ENCODE measurements at places on chromosomes 3 and 15.

GRCh38 chr3:63952248-63952594 is 40.0 kb upstream of the SCAANT1 start:
- no peak for DNase-seq

DNA sequence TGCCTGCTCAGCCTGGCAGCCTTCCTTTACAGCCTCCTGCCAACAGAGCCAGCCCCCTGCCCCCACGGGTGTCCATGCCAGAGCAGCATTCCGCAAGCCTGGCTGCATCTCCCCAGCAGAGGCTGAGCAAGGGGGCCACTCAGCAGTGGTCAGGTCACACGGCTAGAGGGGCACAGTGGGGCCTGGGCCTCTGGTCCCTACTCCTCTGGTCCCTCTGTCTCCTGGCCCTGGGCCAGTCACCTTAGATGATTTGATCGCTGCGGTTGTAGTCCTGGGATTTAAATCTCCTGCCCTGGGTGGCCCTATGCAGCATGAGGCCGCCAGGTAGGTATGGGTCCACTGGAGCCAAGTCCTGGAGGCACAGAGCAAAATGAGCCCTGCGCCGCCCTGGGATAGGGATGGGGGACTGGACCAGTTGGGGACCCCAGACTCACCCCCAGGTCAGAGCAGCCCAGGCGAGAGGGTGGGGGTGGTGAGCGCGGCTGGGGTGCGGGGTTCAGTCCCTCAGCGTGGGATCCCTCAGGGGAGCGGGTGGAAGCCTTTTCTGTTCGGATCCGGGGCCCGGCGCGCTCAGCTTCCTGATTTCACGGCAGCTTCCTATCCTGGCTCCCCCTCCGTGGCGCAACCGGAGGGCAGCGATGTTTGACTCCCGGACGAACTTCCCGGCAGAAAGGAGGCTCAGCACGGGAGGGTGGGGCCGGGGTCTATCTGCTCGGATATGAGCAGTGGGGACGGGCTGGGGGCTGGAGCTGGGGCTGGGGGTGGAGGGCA is at the start of gene ZBTB47:
Gene ZBTB47, plus strand, starts transcription at position 138 of the 771 bp plus-strand sequence. CDS start 4,659 bp downstream, outside the sequence.
- DNase-seq = peak; percentile 70

DNA sequence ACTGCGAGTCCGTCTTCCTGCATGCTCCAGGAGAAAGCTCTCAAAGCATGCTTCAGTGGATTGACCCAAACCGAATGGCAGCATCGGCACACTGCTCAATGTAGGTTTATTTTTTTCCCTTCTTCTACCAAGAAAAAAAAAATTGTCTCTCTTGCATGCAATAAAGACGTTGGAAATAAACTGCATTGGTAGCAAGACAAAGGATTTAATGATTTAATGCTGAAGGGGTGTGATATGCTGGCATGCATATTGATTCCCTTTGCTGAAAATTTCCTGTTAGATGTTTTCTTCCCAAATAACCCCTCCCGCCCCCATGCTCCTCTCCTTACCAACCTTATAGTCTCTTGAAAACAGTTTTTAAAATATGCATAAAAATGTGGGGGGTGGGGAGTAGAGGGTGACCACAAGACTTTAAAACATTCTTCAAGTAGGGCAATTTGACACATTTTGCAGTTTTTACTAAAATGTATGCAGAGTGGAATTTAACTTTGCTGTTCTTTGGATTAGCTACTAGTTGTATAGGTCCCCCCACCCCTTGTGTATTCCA is 799 bp downstream of the RARB start:
- no peak for DNase-seq

DNA sequence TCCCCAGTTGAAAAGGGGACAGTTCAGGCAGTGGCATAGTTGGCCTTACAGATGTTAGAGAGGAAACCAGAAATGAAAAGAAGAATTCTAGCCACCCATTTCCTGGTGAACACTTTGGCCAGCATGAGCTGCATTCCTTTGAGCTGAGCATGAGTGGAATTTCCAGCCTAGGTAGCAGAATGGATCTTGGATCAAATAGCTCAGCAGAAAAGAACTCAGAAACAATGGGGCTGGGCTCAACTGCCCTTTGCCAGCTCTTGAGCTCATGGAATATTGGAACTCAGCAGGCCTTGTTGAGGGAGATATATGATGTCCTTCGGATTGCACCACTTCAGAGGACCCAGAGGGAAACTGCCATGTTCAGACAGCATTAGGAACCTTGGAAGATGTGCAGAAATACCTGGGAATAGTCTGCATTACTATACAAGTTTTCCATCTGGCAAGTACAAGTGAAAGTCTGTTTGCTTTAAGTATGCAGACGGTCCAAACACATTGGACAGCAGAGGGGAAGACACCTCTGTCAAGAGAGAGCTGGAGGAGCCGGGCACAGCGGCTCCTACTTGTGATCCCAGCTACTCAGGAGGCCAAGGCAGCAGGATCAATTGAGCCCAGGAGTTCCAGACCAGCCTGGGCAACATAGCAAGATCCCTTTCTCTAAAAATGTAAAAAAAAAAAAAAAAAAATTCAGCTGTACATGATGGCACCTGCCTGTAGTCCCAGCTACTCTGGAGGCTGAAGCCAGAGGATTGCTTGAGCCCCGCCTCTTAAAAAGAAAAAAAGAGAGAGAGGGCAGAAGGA is 3.1 kb upstream of the CDV3 start:
- peak; percentile 88 for DNase-seq

DNA sequence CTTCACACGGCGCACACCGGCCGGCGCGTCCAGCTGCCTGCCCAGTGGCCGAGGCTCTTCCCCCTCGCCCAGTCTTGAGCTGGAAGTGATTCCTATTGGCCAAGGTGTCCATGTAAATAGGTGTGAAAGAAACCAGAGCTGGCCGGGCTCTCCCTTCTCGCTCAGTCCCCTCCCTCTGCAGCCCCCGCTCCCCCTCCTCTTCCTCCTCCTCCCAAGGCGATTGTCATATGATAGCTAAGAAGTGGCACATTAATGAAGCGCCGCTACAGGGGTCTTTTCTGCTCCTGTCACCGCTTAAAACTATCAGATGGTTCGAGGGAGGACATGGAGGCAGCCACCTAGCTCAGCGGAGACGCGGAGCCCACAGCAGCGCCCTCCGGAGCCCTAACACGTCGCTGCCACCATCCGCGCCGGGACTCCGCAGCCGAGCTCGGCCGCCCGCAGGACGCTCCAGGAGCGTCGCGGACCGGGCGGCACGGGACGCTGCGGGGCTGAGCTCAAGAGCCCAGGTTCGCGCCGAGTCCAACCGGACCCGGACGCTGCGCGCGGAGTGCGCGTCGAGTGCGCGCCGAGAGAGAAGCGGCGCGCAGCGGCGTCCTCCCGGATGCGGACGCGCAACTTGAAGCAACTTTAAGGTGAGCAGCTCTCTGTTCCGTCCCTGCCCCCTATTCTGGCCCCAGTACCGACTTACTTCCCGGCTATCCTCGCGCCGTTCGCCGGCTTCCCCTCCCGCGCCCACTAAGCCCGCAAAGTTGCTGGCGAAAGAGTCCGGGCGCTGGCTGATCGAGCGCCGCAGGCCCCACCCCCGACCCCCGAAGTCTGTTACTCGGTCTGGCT is at the start of gene FOXB1:
Gene FOXB1, plus strand, starts transcription at position 303 of the 837 bp plus-strand sequence. CDS start 653 bp downstream, outside the sequence.
- no peak for DNase-seq

DNA sequence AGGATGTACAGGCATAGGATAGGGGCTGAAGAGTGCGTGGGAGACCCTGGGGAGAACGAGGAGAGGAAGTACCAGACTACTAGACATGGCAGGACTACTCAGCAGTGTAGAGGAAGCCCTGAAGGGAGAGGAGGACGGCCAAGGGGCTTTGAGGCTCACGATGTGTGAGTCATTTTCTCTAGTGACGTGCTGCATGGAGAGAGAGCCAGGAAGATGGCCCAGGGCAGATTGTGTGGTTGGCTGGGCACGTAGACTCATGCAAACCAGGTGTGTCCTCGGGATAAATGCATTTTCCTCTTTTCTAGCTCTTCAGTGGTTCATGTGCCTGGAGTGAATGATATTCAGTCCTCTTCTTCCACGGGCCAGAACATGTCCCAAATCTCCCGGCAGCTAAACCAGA is 115.0 kb upstream of the ABHD17C start:
- peak; percentile 38 for DNase-seq

DNA sequence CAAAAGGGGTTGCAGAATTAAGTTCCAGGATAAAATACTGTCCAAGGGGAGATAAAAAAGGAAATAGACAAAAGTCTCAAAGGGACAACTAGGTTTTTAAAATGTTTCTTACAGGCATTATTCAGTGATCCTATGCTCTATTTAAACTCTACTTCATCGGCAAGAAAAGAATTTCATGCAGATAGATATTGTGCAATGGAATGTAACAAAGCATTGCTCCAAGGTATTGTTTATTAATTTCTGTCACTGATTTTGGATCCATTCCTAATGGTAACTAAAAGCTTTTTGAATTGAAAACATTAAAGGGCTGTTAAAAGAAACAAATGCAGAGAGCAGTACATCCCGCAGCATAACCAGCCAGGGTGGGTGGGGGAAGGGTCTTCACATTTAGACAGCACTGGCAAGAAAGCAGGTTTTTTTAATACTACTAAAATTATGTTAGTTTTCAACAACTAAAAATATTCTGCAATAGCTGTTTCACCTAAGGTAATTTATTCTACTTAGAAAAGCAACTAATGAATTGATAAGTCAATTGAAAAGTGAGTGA is 82.9 kb downstream of the THBS1 start:
- DNase-seq = peak; percentile 27

DNA sequence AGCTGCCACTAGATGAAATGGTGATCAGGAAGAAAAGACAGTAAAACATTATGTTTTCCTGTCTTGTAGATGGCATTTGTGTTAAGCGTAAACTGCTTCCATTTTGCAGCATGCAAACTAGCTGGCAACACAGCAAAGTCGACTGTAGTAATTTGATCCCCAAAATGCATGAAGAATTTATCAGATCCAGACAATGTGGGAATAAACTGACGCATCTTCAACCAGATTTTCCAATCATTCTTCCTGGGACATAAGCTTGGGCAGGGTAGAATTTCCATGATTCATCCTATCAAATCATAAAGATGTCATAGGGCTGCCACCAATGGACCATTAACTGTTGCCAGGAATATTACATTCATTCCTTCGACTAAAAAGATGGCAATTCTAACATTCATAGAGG is 260.3 kb downstream of the ERC2 start:
- peak; percentile 81 for DNase-seq

DNA sequence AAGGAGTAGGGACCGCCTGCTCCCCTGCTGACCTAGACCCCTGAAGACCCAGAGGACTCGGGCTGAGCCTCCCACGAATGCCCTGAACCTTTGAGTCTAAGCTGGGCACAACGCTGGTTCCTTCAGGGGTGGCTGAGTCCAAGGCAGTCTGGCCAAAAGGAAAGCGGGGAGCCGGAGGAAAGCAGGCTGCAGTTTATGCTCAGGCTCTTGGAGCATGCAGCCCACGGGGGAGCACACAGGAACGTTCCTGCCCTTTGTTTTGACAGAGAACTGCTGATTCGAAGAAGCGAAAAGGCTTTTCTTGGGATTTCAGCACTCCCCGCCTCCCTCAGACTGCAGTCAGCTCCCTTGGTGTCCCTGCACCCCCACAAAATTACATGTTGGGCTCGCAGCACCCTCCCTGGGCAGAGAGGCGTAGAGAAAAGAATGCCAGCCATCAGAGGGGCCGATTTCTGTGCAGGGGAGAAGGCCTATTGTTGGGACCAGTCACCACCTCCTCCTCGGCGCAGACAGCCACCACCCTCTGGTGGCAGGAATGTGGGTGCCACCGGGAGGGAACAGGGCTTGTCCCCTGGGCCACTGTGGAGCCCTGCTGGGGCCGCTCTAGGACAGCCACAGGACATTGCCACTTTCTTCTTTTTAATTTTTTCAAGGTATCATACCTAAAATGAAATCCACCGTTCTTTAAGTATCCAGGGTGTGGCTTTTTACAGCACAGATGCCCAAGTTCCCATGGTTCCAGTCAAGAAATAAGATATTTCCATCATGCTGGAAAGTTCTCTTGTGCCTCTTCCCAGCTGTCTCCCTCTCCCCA is 72.2 kb downstream of the SMAD6 start:
- DNase-seq = peak; percentile 80

DNA sequence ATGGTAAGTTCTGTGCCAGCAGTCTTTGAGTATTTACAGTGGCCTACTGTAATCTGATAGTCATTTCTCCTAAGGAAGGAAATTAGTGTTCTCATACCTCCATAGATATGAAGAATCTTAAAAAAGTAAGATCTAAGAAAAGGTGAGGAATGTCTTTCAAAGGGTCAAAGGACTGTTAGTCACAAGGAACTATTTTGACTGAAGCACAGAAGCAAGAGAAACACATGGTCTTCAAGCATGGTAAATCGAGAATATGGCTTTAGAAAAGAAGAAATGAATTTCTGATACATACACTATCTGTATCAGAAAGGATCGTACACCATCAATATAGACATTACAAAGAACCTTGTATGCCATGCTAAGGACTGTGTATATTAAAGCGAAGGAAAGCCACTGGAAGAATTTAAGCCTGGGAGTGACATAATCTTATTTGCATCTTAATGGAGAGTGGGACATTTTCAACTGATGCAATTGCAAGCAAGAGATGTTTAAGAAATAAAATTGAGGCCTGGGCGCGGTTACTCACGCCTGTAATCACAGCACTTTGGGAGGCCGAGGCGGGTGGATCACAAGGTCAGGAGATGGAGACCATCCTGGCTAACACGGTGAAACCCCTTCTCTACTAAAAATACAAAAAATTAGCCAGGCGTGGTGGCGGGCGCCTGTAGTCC is 5.5 kb upstream of the ACAP2 start:
- DNase-seq = no peak

All from fibroblast of gingiva (primary cell).